ENCODE measurements at places on chromosomes 6 and 20.

GRCh38 chr20:14761903-14762302, 424.5 kb upstream of the FLRT3 start:
- no peak for DNase-seq

DNA sequence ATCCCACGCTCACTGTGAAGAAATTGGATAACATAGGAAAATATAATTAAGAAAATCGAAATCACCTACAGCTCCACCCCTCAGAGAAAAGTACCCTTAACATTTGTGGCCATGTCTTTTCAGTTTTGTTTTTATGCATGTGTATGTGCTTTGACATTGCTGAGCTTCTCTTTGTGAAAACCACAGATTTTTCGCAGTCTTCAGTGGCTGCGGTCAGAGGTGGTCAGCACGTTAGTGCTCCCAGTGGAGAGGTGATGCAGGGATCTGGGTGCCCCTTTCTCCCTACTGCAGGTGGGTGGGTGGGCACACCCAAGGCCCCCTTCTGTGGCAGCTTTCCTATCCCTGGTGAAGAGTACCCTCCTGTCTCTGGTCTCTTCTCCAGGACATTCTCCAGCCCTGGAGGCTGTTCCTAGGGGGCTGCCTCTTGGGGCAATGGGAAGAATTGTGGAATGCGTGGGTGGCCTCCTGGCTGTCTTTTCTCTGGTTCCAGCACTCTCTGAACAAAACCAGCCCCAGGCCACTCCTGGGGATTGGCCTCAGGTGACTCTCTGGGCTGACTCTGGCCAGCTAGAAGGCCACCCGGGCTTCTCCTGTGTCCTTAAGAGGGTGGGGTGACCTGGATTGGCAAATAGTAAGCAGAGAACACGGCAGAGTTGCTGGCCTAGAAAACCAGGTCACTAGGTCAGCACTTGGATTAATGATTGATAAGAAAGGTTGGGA, 49.8 kb upstream of the FANCE start:
- no peak for DNase-seq

- DNase-seq = no peak
Observed at GRCh38 chr6:170181338-170181690, 109.6 kb downstream of the DLL1 start.

DNA sequence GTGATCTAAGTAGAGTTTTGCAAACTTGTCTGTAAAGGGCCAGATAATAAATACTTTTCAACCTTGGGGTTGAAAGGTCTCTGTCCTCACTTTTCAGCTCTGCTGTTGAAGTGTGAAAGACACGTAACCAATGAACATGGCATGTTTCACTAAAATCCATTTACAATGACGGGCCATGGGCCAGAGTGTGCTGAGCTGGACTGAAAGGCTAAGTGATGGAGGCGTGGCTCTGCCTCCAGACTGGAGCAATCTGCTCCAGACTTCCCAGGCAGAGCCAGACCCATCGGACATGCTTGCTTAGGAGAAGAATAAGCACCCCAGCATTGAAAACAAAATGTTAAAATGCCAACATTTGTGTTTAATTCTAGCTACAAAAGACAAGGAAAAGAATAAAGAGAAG, 41.4 kb downstream of the SCAND1 start:
- no peak for DNase-seq

DNA sequence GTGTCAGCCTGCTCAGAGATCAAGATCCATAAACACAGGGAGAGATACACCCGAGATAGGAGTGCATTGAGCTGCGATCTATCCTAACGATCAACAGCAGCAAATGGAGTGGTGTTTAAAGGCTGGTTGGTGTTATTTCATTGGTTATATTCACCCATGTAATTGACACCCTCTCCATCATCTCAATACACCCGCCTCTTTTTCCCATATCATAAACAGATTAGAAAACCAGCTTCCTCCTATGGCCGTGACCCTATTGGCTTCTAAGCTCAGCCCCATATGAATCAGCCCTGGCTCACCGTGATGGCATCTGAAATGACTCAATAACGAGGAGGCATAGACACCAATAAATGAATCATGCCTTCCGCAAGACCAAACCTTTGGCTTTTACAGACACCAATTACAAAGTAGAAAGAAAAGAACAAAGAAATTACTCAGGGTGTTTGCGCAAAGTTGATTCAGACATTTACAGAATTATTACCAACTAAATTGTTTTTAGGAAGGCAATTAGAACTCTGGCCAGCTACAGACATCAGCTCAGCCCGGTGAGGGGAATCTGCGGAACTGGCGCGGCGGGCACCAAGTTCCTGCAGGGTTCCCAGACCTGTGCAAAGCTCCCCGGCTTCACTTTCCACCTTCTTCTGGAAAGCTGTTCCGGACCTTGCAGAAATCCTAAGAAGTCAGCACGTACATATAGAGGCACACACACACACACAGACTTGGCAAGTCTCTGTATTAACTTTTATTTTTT, 11.5 kb downstream of the PMEPA1 start:
- no peak for DNase-seq

GRCh38 chr6:37033819-37034795, 28.7 kb downstream of the FGD2 start:
- no peak for DNase-seq

DNA sequence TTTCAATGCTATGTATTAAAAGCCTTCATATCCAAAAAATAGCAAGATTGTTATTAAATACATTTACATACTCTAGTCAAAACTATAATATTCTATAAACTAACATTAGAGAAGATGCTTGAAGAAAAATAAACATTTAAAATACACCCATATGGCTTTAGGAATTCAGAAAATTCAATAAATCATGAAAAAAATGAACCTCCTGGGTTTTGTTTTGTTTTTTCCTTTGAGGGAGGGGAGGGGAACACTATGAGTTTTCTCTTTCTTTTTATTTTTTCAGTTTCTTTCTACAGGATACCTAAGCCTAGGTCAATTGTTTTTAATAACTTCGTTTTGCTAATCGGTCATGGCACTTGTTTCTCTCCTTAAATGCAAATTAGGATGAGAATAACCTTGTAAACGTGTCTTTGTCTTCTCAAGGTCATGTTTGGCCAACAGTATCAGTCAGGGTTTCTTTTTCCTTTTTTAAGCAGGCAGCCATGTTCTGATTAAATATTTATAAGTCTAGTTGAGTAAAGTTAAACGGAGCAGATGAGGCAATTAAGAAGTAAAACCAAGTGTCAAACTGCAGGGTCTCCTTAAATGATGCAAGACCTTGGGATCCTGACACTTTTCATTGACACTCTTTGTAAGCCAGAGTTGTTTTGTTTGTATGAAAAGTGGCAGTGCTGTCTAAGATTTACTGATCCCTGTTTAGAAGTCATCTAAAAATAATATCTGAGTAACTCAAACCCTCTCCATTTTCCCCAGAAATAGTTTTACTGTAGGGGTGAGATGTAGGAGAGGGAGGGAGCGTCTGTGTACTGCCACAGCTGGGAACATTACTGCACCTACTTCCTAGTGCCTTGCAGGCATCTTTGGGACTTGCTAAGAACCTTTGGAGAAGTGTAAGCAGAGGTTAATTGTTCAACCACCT, 392.3 kb downstream of the PLCB1 start:
- DNase-seq = no peak

GRCh38 chr6:135465903-135466302, 31.6 kb downstream of the AHI1 start:
- no peak for DNase-seq

- DNase-seq = no peak
Observed at GRCh38 chr6:33677143-33677660, 34.3 kb downstream of the UQCC2 start.

DNA sequence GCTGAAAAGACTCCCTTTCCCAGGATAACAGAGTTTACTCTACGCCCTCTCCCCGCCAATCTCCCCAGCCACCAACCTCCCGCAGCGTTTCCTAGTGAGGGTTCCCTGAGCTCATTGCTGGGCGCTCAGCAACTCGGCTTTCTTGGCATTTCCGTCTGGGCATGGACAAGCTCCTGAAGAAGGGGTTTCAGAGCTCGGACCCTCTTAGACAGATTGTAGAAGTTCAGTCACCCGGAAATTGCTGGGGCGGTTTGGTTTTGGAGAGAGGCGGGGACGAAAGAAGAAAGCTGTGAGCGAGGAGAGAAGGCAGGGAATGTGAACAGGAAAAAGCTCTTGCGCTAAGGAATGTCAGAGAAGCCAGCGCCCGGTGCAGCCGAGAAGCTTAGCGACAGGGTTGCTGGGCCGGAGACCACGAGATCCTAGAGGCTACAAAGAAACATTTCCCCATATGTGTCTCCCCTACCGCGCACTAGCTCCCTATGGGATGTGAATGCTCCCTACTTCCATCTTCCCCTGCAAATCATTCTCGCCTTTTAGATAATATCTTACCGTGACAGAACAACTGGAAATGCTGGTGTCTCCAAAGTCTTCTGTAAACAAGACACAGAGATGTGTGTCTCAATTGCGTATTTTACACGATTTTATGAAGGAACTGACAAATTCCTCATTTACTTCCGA, 15.8 kb downstream of the POM121L2 start:
- no peak for DNase-seq

DNA sequence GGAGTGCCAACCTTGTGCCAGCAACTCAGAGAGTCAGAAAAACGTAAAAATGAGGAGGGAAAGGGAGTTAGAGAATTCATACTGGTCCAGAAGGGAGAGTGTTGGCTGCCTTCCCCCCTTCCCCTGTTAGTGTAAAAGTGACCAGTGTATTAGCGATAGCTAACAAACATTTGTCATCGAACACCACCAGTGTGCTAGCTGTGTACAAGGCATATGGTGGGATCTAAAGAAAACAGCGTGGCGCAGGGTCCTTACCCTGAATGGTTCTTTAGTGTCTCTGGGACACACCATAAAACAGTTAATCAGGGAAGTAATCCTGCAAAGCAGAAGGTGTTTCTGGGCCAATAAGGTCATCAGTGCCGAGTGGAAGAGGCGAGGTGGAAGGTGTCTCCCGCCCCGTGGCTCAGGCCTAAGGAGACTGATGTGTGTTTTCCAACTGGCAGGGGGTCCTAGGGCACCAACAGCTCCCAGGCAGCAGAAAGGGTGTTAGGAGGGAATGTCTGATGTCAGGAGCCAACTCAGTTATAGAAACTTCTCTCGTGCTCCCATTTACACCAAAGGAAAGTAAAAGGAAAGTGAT, 91.9 kb downstream of the TCP11 start:
- DNase-seq = no peak

DNA sequence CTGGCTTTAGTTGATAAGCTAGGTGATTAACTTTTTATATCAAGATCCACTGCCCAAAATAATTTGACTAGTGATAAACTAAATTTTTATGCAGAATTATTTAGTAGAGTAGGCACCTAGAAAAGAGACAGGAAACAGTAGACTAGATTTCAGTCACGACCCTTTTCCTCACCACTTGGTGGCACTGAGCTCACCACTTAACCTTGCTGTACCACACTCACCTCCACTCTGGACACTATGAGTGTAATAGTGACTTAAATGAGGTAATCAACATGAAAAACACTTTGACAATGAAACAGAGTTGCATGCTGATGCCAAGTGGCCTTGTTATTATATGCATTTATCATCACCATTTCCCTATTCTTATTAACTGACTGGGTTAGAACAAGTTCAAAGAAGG, 730.4 kb downstream of the KIF16B start:
- DNase-seq = no peak

DNA sequence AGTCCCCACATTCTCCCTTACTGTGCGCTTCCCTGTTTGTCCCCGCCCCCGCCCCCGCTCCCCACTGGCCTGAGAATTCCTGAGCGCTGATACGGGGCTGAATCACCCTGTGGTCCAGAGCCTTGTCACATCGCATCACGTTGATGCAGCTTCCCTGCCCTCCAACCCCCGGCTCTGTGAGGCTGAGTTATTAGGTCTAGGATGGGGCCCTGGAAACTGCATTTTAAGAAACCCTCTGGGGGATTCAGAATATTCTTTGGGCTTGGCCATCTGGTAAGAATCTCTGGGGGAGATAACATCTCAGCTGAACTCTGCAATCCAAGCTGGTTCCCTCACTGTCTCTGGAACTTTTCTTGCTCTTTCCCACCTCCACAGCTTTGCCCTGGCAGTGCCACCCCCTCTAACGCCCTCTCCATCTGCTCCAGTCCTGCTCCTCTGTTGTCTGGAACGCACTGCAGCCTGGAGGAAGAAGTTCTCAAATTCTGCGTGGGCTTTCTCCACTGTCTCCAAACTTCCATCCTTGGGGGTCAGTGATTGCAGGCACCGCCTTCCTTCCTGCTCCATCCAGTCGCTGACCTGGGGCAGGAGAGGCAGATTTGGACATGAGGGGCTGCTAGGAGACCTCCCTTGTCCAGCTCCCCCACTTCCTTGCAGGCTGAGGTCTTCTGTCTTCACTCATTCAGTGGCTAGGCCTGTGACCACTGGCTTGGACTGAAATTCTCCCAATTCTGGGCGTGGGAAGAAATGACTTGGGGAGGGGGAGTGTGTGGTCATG, 42.6 kb downstream of the KIAA1755 start:
- no peak for DNase-seq

DNA sequence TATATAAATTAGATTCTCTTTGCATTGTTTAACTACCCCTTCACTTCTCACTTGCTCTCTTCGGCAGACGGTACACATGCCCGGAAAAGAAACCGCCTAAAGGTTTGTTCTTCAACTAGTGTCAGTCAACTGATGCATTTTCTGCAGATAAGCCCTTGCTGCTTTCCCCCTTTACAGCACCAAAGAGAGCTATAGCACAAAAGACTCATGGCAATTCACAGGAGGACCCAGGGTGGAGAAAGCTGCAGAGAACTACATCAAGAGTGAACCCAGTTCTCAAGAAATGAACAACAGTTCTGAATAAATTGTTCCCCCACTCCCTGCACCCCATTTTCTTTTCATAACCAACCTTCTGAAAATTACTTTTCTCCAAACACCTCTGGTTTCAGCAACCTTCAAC, 8.9 kb downstream of the CD164 start:
- DNase-seq = no peak

GRCh38 chr6:136627191-136627590, 77.0 kb upstream of the MAP7 start:
- no peak for DNase-seq

DNA sequence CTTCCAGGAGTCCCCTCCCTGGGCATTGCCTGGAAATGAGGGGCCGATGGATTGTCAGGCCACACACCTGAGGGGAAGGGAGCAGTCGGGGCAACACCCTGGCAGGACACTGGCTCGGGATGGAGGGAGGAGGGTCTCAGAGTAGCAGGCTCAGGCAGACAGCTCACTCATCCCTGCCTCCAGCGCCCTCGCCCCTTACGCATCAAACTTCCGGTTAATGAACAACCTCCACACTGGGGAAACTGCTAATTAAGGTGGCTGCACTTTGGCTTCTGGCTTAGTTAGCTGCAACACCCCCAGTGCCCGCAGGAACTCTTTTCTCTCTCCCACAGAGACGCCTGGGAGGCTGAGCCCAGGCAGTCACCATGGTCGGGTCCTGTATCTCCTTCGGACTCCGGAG, 13.4 kb upstream of the CHRNA4 start:
- no peak for DNase-seq

- no peak for DNase-seq
Observed at GRCh38 chr6:91672201-91672600, 1085.3 kb upstream of the MAP3K7 start.

GRCh38 chr6:40627316-40627715, 40.2 kb upstream of the LRFN2 start:
- no peak for DNase-seq
